ENCODE measurements at places on chromosomes 6 and 20. TPM values are rescaled to one million over a fixed set of nuclear protein-coding genes. Genes with fewer than 3 reads are reported as not detected.
A peak's percentile ranks its signal among the peaks of the same experiment; 100 is the strongest.

GRCh38 chr6:80183019-80183795 is 76.7 kb downstream of the BCKDHB start:
- H3K27ac ChIP-seq: no peak overlapping the region
- peaks cover 20% of the 10 kb centered on the region for H3K36me3 ChIP-seq
- no peaks in the 10 kb centered on the region for H3K4me1 ChIP-seq
- DNase-seq: no peak
- H3K27me3 ChIP-seq: no peaks in the 10 kb centered on the region
- no peak overlapping the region for H3K4me3 ChIP-seq

DNA sequence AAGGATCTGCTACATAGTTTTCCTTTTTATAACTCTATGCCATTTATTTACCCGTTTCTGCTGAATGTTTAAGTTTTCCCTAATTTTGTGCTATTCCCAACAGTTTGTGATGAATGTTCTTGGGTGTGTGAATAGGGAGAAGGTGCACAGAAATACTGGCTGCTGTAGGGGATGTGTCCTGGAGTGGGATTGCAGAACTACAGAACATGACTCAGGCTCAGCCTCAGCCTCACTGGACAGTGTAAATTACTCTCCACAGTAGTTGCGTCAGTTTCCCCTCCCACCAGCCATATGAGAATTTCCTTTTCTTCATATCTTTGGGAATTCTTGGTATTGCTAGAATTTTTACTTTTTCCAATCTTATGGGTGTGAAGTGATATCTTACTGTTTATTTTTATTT is 57.0 kb downstream of the SLX4IP start:
- no peak overlapping the region for H3K27ac ChIP-seq
- H3K4me3 ChIP-seq: no peak overlapping the region
- H3K4me1 ChIP-seq: peaks cover 20% of the 10 kb centered on the region
- no peaks in the 10 kb centered on the region for H3K27me3 ChIP-seq
- no peak for DNase-seq

DNA sequence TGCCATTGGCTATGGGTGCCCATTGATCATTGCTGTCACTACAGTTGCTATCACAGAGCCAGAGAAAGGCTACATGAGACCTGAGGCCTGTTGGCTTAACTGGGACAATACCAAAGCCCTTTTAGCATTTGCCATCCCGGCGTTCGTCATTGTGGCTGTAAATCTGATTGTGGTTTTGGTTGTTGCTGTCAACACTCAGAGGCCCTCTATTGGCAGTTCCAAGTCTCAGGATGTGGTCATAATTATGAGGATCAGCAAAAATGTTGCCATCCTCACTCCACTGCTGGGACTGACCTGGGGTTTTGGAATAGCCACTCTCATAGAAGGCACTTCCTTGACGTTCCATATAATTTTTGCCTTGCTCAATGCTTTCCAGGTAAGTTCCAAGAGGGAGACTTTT is 16.4 kb downstream of the ADGRF4 start:
- H3K4me3 ChIP-seq: no peak overlapping the region
- H3K27me3 ChIP-seq: peaks cover 6% of the 10 kb centered on the region
- H3K36me3 ChIP-seq: no peaks in the 10 kb centered on the region

Gene HLA-DOA
- total RNA-seq: 167 TPM

DNA sequence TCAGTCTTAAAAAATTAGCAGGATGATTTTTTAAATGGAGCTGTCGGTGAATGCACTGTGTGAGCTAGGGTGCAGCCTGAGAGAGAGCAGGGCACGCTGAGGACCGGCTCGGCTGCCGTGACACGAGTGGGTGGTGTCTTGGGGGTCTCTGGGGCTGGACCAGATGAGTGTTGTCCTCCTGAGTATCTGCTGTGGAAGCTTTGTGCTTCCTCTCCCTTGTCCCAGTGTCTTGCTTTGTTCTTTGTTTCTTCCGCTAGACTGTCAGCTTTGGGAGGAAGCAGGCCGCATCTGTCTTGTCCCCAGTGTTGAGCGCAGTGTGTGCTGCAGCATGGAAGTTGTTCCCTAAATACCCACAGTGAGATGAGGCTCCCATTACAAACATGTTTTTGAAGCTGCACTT is 89.4 kb downstream of the RTN4IP1 start:
- peaks cover 60% of the 10 kb centered on the region for H3K36me3 ChIP-seq
- peak overlapping the region; percentile 37 for H3K4me3 ChIP-seq
- no peaks in the 10 kb centered on the region for H3K27me3 ChIP-seq
- H3K4me1 ChIP-seq: peaks cover 58% of the 10 kb centered on the region

Gene CTNNBL1
- 110 TPM for total RNA-seq

GRCh38 chr6:41442800-41443501 is 103.2 kb upstream of the FOXP4 start:
- DNase-seq: peak; percentile 22
- peaks cover 42% of the 10 kb centered on the region for H3K4me1 ChIP-seq
- H3K27me3 ChIP-seq: peaks cover 10% of the 10 kb centered on the region
- no peaks in the 10 kb centered on the region for H3K36me3 ChIP-seq
- no peak overlapping the region for H3K27ac ChIP-seq

Gene NCR2
- total RNA-seq: not detected

- H3K4me1 ChIP-seq: peaks cover 30% of the 10 kb centered on the region
- peak within 1 kb of the TSS; percentile 90 for H3K27ac ChIP-seq
- peak within 1 kb of the TSS; percentile 95 for H3K4me3 ChIP-seq
- no peak for DNase-seq
- H3K36me3 ChIP-seq: peaks cover 26% of the 10 kb centered on the region
Measured at GRCh38 chr6:31157513-31158139, at the start of gene CCHCR1. TSS of gene CCHCR1 (minus strand) at chr6:31157802. CDS start at chr6:31157600, 202 bp downstream.

- no peak for DNase-seq
- H3K4me3 ChIP-seq: no peak overlapping the region
- no peak overlapping the region for H3K27ac ChIP-seq
- H3K27me3 ChIP-seq: peaks cover 8% of the 10 kb centered on the region
Measured at GRCh38 chr20:20989081-20989480, 117.1 kb downstream of the LINC00237 start.

Gene KIAA1755
- total RNA-seq: not detected

DNA sequence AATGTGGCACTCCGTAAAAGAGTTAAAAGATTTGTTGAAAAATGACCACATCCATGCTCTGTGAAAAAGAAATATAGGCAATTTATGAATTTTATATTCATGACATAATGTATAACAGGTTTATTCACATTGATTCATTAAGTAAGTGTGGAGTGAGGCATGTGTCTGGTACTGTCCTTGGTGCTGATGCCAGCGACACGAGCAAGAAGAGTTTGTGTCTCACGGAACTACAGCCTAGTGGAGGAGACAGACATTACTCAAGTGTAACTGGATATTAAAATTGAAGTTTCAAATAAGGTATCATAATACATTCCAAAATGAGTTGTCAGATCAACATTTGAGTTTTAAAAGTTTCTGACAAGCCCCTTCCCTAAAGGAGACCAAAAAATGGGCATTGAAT is 158.2 kb upstream of the PRND start:
- no peaks in the 10 kb centered on the region for H3K36me3 ChIP-seq
- peaks cover 18% of the 10 kb centered on the region for H3K27me3 ChIP-seq
- H3K27ac ChIP-seq: no peak overlapping the region
- H3K4me1 ChIP-seq: no peaks in the 10 kb centered on the region
- DNase-seq: no peak

Gene PARD6B
- 5.7 TPM for total RNA-seq

GRCh38 chr6:36067374-36068011 is 39.9 kb downstream of the MAPK14 start:
- no peak overlapping the region for H3K27ac ChIP-seq
- no peaks in the 10 kb centered on the region for H3K27me3 ChIP-seq
- no peak for DNase-seq
- H3K4me3 ChIP-seq: no peak overlapping the region
- peaks cover 21% of the 10 kb centered on the region for H3K36me3 ChIP-seq

- no peaks in the 10 kb centered on the region for H3K27me3 ChIP-seq
- no peaks in the 10 kb centered on the region for H3K4me1 ChIP-seq
- H3K27ac ChIP-seq: no peak overlapping the region
- no peak for DNase-seq
Measured at GRCh38 chr6:37454420-37455140, 21.6 kb downstream of the CMTR1 start.

DNA sequence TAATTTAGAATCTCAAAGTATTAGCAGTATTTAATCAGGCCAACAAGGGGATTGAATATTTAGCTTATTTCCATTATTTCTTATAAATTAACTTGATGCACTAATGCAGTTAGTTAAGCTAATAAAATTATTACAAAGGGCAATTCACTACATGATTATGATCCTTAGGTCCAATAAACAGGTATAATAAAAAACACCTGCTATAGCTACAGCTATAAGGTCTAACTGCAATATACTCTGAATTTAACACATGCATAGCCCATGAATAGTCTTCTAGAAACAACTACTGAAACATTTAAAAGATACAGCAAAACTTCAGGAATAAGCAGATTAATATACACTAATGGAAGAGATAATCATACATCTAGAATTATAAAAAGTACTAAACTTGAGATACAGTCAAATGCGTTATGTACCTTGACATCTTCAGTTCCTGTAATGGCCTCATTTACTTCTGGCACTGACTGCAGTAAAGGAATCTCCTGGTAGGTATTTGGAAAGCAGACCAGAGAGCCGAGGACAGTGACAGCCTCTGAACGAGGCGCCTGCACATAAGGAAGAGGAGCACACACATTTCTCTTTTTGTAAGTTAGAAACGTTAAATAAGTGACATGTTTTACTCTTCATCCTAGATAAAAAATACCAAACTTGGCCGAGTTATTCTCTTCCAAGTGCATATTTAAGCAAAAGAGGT is 168.5 kb downstream of the INSM1 start:
- H3K4me1 ChIP-seq: no peaks in the 10 kb centered on the region
- peaks cover 28% of the 10 kb centered on the region for H3K36me3 ChIP-seq
- no peak overlapping the region for H3K4me3 ChIP-seq
- no peaks in the 10 kb centered on the region for H3K27me3 ChIP-seq
- no peak for DNase-seq
- no peak overlapping the region for H3K27ac ChIP-seq

GRCh38 chr6:158667360-158667981 is 17.6 kb downstream of the SYTL3 start:
- no peaks in the 10 kb centered on the region for H3K36me3 ChIP-seq
- peak overlapping the region; percentile 16 for H3K4me3 ChIP-seq
- H3K4me1 ChIP-seq: peaks cover 17% of the 10 kb centered on the region
- peak overlapping the region; percentile 70 for H3K27ac ChIP-seq
- no peak for DNase-seq
- H3K27me3 ChIP-seq: peaks cover 6% of the 10 kb centered on the region

Gene SIRPA
- total RNA-seq: 10.2 TPM

- H3K4me3 ChIP-seq: no peak overlapping the region
- no peak for DNase-seq
- H3K4me1 ChIP-seq: peaks cover 13% of the 10 kb centered on the region
- peaks cover 59% of the 10 kb centered on the region for H3K36me3 ChIP-seq
Measured at GRCh38 chr6:87669051-87669450, 33.0 kb downstream of the AKIRIN2 start.
